Lung (tissue), 17 donors: ENCODE measurements at places on chromosomes 1 and 21. TPM values are rescaled to one million over a fixed set of nuclear protein-coding genes. Genes with fewer than 3 reads are reported as not detected.

DNA sequence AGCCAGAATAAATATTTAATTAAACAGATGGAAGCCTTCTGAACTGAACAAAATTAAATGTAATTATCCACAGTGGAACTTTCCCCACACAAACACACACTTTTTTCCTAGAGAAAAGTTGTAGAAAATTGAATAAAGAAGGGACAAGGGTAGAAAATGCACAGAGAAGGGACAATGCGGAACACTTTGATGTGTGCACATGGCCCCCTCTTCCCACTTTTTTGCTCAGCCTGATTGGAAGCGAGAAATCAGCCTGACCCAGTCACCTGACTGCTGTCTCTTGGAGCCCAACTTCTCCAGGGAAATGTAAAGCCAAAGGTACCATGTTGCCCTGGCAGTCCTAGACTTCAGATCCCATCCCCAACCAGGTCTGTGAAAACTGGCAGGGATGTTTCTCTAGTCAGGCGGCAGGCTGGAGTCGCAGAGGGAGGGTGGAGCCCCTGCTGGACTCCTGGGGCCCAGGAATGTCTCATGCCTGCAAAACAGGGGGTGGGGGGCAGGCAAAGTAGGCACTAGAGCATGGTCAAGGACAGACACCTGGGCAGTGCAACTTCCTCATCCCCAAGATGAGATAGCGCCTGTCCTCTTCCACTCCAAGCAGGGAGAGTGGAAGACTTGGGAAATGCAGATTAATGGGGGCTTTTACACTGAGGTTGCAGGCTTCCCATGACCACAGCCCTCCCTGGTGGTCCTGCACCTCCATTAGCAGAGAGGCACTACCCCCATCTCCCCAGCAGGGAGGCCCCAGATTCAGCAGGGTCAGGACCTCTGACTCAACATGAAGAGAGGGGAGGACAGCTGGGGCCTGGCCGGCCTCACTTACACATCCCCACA lies 2.8 kb downstream of the CERS2 start:
- DNase-seq, result no peak
- H3K27ac ChIP-seq, result peak overlapping the region; percentile 92
- H3K4me3 ChIP-seq, result peak overlapping the region; percentile 84
- H3K27me3 ChIP-seq, result no peaks in the 10 kb centered on the region
- H3K4me1 ChIP-seq, result peaks cover 27% of the 10 kb centered on the region

DNA sequence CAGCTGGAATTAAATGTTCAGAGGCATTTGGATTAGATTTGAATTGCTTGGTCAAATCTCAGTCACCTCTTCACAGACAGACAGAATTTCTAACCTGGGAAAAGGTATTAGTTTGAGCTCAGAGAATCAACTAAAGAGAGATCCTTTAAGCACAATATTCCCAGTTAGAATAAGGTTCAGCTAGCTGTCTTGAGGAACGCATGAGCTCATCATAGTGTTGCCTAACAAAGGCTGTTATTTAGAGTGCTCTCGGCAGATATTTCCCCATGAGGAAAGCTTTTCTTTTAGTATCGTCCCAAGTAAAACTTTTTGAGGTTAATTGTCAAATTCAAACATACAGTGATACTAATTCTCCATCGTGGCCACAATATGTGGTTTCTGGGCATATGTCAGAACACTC lies 269.9 kb downstream of the HLX start:
- no peaks in the 10 kb centered on the region for H3K36me3 ChIP-seq
- H3K27me3 ChIP-seq, result no peaks in the 10 kb centered on the region
- no peak overlapping the region for H3K27ac ChIP-seq

DNA sequence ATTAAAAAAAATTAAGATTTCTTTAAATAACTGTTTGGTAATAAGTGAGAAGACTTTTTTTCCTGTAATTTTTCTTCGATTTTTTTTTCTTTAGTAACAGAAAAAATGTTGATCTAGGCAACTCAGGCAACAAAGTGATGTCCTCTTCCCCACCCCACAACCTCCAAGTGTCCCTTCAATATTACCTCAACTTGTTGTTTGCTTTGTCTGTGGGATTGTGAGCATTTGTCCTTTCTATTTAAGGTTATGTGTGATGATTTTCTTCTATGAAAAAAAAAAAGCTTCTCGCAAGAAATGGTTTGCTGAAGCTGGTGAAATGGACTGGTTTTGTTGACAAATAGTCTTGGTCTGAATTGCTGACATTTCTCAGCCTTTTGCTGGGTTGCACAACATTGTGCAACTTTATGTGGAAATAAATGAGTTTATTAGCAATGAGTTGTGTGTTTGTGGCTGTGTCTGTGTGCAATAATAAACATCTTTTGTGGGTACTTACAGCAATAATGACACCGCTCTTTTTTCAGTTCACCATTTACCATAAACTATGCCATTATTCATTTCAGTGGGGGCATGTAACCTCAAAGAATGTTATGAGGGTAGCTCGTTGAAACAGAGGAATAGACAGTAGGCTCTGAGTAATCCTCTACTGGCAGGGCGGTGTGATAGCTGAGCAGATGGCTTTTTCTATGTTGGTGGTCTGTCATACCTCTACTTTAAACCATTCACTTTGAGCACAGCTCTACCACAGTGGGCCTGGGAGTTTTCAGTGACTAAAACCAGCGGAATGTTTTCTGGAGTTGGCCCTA lies 218.4 kb downstream of the HLX start:
- peak overlapping the region; percentile 76 for H3K27ac ChIP-seq
- peak; percentile 45 for DNase-seq
- no peaks in the 10 kb centered on the region for H3K27me3 ChIP-seq
- no peaks in the 10 kb centered on the region for H3K36me3 ChIP-seq

GRCh38 chr1:117815926-117816325 lies 113.5 kb downstream of the GDAP2 start:
- H3K4me3 ChIP-seq, result no peak overlapping the region
- no peak for DNase-seq
- no peaks in the 10 kb centered on the region for H3K36me3 ChIP-seq
- H3K27me3 ChIP-seq, result no peaks in the 10 kb centered on the region
- no peak overlapping the region for H3K27ac ChIP-seq

DNA sequence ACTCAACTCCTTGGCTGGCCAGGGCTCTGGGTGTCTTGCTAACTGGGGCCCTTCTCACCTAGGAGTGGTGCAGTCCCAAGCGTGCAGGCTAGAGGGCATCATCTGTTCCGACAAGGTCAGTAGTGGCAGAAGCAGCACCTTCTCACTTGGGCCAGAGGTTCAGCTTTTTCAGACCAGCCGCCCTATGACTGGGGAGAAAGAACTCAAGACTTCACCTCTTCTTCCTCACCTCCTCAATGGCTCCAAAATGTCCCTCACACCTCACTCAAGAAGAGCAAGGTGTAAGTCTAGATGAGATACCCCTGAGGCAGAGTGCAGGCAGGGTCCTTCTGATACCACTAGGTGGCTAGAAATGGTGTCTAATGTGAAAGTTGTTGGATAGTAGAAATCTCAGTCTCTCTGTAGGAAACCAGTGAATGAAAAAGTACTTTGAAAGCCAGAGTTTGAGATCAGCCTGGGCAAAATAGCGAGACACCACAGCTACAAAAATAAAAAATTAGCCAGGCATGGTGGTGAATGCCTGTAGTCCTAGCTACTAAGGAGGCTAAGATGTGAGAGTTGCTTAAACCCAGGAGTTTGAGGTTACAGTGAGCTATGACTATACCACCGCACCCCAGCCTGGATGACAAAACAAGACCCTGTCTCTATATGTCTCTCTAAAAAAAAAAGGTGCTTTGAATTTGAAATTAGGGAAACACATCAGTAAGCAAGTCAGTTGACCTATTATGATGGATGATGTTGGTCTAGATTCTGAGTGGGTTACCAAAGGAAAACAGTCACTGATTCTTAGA lies 8.6 kb upstream of the IL20 start:
- no peaks in the 10 kb centered on the region for H3K4me1 ChIP-seq
- DNase-seq, result no peak
- peaks cover 3% of the 10 kb centered on the region for H3K27me3 ChIP-seq
- H3K36me3 ChIP-seq, result no peaks in the 10 kb centered on the region
- no peak overlapping the region for H3K27ac ChIP-seq
- H3K4me3 ChIP-seq, result no peak overlapping the region

NMNAT2 gene
- 0.88 TPM for total RNA-seq

BRINP2 gene
- total RNA-seq, result 0.06 TPM

COG2 gene
- 41.0 TPM for total RNA-seq

SDHC gene
- 87.1 TPM for total RNA-seq

WDR64 gene
- not detected for total RNA-seq

ATXN7L2 gene
- 4.5 TPM for total RNA-seq
